ENCODE measurements at places on chromosomes 3 and 15.

- DNase-seq: no peak
Measured at GRCh38 chr3:124928333-124929202, 6.0 kb downstream of the MUC13 start.

DNA sequence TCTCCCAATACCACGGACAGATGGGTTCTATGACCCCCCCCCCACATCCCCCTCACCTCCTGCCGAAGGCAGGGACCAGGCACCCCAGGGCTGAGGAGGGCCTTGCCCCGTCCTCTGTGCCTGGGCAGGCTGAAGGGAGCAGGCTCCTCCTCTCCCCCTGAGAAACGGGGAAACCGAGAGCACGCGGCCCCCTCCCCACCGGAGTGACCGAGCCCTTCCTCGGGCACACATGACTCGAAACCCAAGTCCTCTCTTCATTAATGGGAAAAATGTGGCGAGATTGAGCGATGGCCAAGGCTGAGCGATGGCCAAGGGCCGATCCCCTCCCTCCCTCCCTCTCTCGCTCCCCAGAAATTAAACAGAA lies 7.0 kb downstream of the EPHB3 start:
- no peak for DNase-seq

DNA sequence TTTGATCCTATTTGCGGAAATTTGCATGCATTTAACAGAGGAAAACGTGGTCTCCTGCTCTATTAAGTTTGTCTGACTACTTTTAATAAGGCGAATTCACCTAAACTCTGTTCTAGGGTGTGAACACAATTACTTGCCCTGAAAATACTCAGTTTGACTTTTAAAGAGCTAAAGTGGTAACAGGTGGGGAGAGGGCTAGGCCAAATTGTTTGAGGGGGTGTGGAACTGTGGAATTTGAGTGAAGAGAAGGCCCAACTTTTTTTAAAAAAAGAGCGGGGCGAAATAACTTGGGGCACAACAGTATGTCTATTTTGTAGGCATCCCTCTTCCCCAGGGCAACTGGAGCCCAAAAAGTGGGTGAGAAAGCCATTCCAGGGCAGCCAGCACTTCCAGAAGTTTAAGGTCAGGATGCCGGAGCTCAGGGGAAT lies 580 bp upstream of the FXR1 start:
- DNase-seq: no peak

- DNase-seq: no peak
Measured at GRCh38 chr3:5239602-5240001, 52.1 kb downstream of the EDEM1 start.

- DNase-seq: no peak
Measured at GRCh38 chr15:67135494-67135893, 70.1 kb downstream of the SMAD3 start.
